ENCODE measurements at places on chromosomes 12 and 14.

- no peak for DNase-seq
Measured at GRCh38 chr14:71582705-71583104, 349.5 kb upstream of the RGS6 start.

- DNase-seq, result no peak
Measured at GRCh38 chr14:86481104-86481503, 951.2 kb downstream of the FLRT2 start.

DNA sequence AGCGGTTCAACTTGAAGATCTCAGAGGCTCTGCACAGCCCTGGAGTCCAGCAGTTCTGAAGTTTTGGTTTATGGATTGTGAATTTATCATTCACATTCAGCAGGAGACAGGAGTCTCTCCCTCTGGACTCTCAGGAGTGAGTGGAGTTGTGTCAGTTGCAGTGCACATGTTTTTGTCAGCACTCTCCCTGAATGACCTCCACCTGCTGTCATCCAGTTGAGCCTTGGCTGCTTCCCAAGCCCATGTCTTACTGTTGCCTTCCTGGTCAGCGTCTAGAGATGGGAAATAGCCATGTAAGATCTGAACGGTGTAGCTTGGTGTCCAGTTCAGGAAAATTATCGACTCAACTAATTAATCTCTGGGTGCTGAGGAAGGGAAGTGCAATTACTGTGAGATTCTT is 133.2 kb downstream of the PRKCH start:
- no peak for DNase-seq

GRCh38 chr12:127925971-127926370 is 341.0 kb upstream of the TMEM132C start:
- DNase-seq, result no peak

- DNase-seq, result no peak
Measured at GRCh38 chr12:9702255-9702654, 30.6 kb downstream of the CLECL1 start.

- DNase-seq, result no peak
Measured at GRCh38 chr14:101511199-101511598, 50.1 kb upstream of the DIO3 start.

DNA sequence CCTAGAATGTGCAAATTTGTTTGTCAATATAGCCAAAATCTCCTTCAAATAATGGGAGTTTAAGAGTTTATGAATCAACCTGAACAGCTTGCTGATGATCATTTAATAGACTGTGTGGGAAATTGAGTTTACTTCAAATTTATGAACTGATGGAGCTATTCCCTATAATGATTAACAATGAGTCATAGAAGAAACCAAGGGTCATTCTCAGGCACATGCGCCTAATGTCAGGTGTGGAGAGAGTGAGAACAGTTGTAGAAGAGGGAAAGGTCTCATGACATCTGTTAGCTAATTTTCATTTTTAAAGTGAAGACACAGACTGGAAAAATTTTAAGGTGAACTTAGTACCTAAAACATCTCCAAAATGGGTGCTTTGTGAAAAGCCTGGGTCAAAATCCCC is 191.8 kb downstream of the BMP4 start:
- DNase-seq, result no peak

- no peak for DNase-seq
Measured at GRCh38 chr14:20441461-20441860, 5.5 kb upstream of the KLHL33 start.

GRCh38 chr12:94722664-94723063 is 72.3 kb upstream of the TMCC3 start:
- no peak for DNase-seq

DNA sequence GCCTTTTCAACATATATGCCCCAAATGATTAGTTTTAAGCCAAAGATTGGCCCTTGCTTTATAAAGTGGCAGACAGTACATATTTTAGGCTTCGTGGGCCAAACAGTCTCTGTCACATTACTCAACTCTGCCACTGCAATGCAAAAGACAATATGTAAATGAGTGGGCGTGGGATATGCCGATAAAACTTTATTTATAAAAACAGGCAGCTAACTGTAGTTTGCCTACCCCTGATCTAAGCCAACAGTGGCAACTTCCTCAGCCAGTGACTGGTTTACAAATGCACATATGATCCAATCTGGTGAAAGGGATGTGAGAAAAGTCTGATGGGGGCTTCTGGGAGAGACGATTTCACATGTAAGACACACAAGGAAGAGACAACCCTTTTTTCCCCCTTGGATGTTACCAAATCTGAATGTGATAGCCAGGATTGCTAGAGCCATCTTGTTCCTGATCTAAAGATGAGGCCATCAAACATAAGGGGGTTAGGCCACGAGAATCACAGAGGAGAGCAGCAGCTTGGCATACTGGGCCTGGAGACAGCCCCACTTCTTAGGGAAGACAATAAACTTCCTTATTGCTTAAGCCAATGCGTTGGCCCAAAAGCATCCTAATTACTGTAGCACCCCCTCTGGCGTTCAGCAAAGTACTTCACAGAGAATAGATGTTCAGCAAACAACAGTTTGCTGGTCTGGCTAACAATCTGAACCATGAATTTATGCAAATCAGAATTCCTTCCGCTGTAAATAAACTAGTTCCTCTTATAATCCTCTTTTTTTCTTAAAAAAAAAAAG is 75.2 kb upstream of the TMCC3 start:
- DNase-seq, result peak; percentile 39

GRCh38 chr14:101461891-101462290 is 99.4 kb upstream of the DIO3 start:
- no peak for DNase-seq

- DNase-seq, result no peak
Measured at GRCh38 chr12:65828711-65829339, 4.5 kb downstream of the HMGA2 start.

GRCh38 chr12:42076976-42077375 is 67.7 kb downstream of the GXYLT1 start:
- no peak for DNase-seq
